ENCODE measurements at places on chromosomes 13 and 19.

DNA sequence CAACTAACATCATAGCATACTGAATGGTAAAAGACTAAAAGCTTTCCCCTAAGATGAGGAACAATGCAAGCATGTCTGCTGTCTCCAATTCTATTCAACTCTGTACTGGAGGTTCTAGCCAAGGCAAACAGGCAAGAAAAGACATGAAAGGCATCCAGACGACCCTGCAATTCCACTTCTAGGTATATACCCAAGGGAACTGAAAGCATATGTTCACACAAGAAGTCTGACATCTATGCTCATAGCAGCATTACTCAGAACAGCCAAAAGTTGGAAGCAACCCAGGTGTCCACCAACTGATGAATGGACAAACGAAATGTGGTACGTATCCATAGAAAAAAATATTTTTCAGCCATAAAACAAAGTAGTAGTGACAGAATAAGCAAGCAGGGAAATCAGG, 39.1 kb downstream of the PEPD start:
- H3K4me3 ChIP-seq, result no peak overlapping the region
- H3K27me3 ChIP-seq, result no peaks in the 10 kb centered on the region
- H3K27ac ChIP-seq, result no peak overlapping the region
- no peaks in the 10 kb centered on the region for H3K4me1 ChIP-seq
- no peak for DNase-seq

DNA sequence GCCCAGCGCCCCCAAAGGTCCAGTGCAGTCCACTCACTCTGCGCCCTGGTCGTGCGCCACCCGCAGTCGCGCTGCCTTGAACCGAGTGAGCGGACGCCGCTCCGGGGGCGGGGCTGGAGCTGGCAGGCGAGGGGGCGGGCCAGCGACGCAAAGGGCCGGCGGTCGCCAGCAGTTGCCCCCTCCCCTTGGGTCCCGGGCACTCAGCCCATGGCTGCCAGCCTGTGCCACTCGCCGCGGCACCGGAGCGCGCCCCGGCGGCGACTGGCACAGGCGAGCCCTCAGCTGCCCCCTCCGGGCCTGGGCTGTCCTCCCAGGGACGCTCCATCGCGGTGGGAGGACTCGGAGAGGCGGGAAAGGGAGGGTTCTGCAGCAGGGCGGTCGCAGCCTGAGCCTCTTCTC, at the start of gene S1PR5:
TSS of gene S1PR5 (minus strand) at position 87 of the 399 bp plus-strand sequence. CDS start 2,436 bp downstream, outside the sequence.
- peak within 1 kb of the TSS; percentile 10 for H3K27ac ChIP-seq
- DNase-seq, result no peak
- H3K4me1 ChIP-seq, result peaks cover 24% of the 10 kb centered on the region
- peak within 1 kb of the TSS; percentile 48 for H3K4me3 ChIP-seq

GRCh38 chr19:3504735-3505134, 1.4 kb upstream of the FZR1 start:
- peaks cover 37% of the 10 kb centered on the region for H3K4me1 ChIP-seq
- peak overlapping the region; percentile 88 for H3K4me3 ChIP-seq
- DNase-seq, result no peak

DNA sequence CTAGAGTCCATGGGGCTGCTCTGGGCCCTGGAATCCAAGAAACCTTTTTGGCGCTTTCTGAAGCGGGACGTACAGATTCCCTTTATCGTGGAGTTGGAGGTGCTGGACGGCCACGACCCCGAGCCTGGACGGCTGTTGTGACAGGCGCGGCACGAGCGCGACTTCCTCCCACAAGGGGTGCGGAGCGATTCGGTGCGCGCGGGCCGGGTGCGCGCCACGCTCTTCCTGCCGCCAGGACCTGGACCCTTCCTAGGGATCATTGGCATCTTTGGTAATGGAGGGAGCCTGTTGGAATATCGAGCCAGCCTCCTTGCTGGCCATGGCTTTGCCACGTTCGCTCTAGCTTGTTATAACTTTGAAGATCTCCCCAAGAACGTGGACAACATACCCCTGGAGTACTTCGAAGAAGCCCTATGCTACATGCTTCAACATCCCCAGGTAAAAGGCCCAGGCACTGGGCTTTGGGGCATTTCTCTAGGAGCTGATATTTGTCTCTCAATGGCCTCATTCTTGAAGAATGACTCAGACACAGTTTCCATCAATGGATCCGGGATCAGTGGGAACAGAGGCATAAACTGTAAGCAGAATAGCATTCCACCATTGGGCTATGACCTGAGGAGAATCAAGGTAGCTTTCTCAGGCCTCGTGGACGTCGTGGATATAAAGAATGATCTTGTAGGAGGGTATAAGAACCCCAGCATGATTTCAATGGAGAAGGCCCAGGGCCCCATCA, 3.5 kb upstream of the ZFP82 start:
- peak overlapping the region; percentile 27 for H3K4me3 ChIP-seq
- H3K27ac ChIP-seq, result no peak overlapping the region
- peaks cover 29% of the 10 kb centered on the region for H3K27me3 ChIP-seq
- peaks cover 15% of the 10 kb centered on the region for H3K4me1 ChIP-seq
- H3K36me3 ChIP-seq, result peaks cover 33% of the 10 kb centered on the region

- peak overlapping the region; percentile 43 for H3K27ac ChIP-seq
- peaks cover 36% of the 10 kb centered on the region for H3K4me1 ChIP-seq
- peak overlapping the region; percentile 98 for H3K4me3 ChIP-seq
These were observed 731 bp upstream of the AKAP8L start for GRCh38 chr19:15419413-15420025.

DNA sequence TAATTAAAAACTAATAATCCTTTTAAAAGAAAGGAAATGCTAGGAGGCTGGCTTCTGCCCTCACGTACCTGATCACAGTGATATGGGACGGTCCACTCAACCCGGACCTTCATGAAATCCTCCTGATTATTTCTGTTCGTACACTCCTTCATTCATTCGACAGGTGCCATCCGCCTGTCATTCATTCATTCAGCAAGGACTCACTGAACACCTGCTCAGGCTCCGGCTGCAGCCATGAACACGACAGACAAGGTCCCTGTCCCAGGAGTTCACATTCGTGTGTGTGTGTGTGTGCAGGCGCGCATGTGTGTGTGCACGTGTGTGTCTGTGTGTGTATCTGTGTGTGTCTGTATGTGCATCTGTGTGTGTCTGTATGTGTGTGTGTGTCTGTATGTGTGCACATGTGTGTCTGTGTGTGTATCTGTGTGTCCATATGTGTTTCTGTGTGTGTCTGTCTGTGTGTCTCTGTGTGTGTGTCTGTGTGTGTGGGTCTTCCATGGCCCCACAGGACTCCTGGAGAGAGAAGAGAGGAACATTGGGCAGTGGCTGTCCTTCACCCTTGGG, 28.1 kb upstream of the CCNE1 start:
- H3K4me1 ChIP-seq, result no peaks in the 10 kb centered on the region
- no peak overlapping the region for H3K27ac ChIP-seq
- H3K36me3 ChIP-seq, result no peaks in the 10 kb centered on the region
- no peak for DNase-seq
- no peaks in the 10 kb centered on the region for H3K27me3 ChIP-seq
- H3K4me3 ChIP-seq, result no peak overlapping the region
